SK-N-DZ (cell line): ENCODE measurements at places on chromosomes 13 and 19.

DNA sequence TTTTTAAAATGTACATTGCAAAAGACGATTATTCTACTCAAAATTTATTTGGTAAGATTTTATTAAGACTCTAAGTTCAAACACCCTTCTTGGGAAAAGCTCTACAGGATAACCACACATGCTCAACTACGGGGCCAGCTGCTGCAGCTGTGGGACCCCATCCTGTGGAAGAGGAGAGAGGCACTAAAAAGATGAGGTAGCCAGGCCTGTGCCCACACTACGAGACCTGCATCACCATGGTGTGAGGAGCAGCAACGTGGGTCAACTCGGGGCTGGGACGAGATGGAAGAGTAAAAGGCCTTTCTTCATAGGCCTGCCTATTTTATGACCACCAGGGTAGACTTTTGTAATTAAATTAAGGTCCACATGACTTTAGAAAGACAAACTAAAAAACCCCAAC, 4.6 kb upstream of the CCNP start:
- DNase-seq = no peak

- DNase-seq = no peak
Measured at GRCh38 chr13:106550570-106551135, 15.2 kb upstream of the EFNB2 start.

DNA sequence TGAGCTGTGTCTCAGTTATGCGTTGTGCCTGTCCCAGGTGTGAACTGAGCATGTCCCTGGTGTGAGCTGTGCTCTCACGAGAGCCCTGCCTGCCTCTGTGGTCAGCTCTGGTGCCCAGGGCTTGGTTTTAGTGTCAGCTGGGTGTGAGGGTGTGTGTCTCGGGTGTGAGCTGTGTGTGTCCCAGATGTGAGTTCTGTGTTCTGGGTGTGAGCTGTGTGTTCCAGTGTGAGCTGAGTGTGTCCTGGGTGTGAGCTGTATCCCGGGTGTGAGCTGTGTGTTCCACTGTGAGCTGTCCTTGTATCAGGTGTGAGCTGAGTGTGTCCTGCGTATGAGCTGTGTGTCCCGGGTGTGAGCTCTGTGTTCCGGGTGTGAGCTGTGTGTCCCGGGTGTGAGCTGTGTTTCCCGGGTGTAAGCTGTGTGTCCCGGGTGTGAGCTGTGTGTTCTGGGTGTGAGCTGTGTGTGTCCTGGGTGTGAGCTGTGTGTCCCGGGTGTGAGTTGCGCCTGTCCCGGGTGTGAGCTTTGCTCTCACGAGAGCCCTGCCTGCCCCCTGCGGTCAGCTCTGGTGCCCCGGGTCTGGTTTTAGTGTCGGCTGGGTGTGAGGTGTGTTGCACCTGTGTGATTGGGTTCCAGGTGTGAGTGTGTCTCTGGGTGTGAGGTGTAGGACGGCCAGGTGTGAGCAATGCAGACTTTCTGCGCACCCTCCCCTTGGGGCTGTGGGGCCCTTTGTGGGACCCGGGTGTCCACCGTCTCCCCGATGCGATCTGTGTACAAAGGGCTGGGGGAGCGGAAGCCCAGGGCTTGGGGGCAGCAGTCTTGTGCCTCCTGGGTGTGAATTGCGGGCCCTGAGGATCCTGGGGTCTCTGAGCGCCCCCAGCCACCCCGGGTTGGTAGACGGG, 7.1 kb upstream of the PEAK3 start:
- no peak for DNase-seq

DNA sequence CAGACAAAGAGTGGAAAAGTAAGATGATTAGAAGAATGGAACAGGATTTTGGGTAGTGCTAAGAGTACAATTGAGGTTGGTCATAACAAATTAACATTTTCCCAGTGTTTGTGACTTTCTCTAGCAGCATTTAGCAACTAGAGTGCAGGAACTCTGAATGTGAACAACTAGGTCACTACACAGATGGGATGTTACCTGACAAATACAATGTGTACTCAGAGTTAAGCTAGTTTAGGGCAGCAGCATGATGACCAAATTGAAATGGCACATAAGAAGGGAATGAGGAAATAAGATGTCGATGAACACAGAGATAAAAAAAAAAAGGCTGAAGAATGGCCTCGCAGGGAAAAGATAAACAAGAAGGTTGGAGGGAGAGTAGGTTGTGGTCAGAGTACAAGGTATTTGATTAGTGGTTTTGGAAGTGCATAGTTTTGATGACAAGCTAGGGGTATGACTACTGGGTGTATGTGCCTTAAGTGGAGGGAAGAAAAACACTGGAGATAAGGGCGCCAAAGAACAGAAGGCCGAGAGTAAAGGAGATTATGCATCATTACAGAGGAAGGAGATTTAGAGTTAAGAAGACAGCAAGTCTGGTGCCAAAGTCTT, 381.1 kb downstream of the FGF14 start:
- DNase-seq = no peak

GRCh38 chr13:110132225-110132982, 174.6 kb downstream of the COL4A1 start:
- DNase-seq = no peak

- DNase-seq = no peak
Measured at GRCh38 chr13:27528908-27529307, 78.5 kb upstream of the MTIF3 start.

- DNase-seq = no peak
Measured at GRCh38 chr19:19262190-19263057, 10.7 kb downstream of the TM6SF2 start.

DNA sequence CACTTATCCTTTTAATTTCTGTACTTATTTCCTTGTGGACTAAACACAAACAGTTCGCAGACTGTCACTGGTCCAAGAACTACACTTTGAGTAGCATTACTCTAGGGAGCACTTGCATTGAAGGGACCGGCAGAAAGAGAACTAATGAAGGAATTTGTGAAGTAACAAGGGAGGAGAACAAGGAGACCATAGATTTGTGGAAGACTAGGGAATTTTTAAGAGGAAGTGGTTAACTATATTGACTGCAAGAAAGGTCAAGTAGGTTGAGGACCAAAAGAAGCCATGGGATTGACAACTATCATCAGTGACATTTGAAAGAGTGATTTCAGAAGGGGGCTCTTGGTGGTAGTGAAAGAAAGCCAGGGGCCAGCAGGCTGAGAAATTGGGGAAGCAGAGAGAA, 4.0 kb upstream of the RB1 start:
- no peak for DNase-seq
